ENCODE measurements at places on chromosomes 1 and 21.

DNA sequence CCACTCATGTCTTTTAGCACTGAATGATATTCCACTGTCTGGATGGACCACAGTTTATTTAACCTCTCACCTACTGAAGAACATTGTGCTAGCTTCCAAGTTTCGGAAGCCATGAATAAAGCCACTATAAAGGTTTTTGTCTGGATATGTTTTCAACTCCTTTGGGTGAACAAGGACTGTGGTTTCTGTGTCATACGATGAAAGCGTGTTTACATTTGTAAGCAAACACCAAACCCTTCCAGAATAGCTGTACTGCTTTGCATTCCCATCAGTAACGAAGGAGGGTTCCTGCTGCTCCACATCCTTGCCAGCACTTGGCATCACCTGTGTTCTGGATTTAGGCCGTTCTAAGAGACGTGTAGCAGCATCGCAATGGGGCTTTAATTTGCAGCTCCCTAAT, 10.7 kb upstream of the ARHGEF16 start:
- DNase-seq: no peak

- no peak for DNase-seq
These were observed 31.9 kb upstream of the NRDC start for GRCh38 chr1:51910221-51911000.

DNA sequence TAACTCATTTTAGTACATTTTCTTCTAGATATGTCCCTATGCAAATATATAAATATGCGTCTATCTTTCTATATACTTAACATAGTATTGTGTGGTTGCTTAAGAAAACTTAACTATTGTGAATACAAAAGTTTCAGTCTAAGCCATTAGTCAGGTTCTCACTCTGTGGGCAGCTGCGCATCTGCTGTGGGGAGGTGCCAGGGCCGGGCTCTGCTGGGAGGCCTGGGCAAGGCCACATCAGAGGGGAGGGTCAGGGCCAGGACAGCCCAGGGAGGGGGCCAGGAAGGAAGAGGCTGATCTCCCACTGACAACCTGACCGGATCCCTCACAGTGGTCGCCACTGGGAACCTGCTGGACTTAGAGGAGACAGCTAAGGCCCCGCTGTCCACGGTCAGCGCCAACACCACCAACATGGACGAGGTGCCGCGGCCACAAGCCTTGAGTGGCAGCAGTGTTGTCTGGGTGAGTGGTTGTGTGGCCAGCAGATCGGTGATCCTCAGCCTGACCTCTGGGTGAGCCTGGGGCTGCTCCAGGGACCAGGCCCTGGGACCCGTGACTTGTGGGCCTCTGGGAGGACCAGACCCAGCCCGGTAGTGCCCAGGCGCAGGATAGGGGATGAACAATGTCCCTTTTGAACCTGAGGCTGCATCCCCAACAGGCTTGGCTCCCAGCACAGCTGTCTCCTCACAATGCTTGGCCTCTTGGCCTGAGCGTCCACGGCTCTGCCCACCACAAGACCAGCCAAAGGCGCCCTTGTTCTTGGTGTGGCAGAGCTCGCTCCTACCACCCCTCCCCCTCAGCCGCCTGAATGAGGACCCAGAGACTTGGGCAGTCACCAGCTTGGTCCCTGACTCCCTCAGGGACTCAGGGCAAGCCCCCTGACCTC, 20.2 kb downstream of the LDLRAP1 start:
- DNase-seq: no peak

GRCh38 chr1:238606896-238607295, 716.2 kb upstream of the ZP4 start:
- no peak for DNase-seq

GRCh38 chr1:193355178-193355577, 168.8 kb upstream of the B3GALT2 start:
- DNase-seq: no peak

GRCh38 chr1:67771749-67772148, 61.5 kb downstream of the GNG12 start:
- peak; percentile 49 for DNase-seq

DNA sequence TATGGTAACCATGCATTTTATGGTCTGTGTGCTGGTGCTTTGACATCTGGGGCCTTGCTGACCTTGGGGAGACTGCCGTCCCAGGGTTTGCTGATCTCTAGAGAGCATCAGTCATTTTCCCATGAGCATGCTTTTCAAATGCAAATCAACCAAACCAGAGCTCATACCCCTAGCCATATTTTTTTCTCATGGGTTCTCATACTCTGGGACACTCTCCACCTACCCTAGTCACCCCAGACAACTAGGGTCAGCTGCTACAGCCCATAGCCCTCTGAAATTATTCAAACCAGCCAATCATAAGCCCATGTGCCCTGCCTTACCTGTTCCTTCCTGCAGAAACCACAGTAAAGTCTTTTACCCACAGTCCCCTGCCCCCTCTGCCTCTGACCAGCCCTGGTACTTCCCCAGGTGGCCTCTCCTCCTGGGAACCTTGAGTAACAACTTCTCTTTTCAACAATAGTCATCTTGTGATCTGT, 132.0 kb downstream of the MAP3K21 start:
- no peak for DNase-seq

GRCh38 chr1:206708882-206709281, 24.2 kb downstream of the MAPKAPK2 start:
- no peak for DNase-seq

DNA sequence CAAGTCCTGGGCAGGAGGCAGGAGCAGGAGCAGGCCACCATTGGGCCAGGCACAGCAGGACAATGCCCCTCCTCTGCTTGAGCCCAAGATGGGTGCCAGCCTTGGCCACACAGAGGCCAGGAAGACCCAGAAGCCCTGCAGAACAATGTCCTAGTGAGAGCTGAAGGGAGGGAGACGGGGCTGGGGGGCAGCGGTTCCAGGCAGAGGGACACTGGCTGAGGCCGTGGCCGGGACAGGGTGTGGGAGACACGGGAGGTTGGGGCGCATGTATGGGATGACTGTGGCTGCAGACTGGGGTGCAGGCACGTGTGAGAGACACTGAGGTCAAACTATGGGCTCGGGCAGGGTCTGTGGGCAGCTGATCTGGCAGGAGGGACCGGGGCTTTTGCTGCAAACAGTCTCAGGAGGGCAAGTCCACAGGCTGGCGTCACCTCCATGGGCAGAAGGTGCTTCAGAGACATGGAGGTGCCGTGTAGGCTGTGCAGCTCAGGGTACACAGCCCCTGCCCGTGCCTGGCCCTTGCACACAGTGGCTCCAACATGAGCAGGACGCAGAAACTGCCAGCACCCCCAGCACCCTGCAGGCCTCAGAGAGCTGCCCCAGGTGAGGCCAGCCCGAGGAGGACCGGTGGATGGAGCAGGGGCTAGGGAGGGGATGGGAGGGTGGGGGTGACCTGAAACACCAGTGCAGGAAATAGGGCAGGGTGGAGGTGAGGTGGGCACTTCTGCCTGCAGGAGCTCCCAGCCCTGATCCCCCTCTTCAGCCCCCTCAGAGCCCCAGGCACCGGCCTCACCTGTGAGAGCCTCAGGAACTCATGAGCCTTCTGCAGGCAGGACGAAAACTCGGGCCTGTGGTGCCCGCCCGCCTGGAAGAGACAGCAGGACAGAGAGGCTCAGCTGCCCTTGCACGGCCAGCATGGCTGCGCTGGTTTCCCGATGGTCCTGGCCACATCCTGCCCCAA, 19.5 kb downstream of the LSS start:
- DNase-seq: no peak

- DNase-seq: no peak
These were observed 81.9 kb upstream of the HAO2 start for GRCh38 chr1:119286587-119287181.

GRCh38 chr1:183891158-183891856, 86.4 kb downstream of the RGL1 start:
- no peak for DNase-seq

- DNase-seq: no peak
These were observed 124.1 kb downstream of the DPYD start for GRCh38 chr1:97796711-97797110.

DNA sequence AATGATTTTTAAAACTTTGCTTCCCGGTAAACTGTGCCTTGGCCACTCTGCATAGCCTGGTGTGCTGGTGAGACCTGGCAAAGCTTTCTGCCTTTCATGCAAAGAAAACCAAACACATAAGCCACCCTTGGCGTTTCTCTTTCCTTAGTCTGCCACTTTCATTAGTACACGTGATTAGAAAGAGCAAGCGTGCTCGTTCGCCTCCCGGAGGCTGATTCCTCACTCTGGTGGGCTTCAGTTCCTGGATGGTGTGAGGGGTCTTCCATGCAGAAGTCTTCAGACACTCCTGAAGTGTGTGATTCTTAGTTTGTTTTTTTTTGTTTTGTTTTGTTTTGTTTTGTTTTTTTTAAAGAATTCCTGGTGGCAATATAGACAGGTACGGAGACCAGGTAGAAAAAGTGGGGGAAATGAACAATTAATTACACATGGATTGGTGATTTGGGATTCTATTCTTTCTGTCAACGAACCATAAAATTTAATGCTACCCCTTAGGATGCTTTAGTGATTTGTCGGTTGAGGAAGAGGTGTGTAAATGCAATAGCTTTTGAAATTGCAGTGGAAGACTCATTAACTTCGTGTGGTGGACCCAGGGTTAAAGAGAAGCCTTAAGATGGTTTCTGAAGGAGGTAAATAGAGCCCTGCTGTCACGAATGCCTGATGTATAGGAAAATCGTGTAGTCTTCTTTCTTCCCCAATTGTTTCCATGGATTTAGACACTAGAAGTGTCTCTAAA, 2.1 kb downstream of the GALNT2 start:
- DNase-seq: no peak

DNA sequence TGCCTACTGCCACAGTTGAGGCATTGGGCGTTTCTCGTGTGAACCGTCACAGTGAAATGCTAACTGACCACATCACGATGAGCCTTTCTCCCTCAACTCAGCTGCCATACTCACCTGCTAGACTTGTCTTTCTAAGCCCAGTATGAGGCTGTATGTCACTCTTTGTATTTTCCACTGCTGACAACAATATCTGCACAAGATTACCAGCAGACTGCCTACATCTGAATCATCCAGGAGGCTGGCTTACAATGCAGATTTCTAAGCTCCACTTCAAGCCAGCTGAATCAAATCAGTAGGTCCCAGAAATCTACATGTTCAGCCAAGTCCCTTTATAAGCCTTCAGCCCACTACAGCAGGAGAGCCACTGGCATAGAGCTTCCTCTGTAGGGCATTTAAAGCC, 355.0 kb upstream of the DUSP10 start:
- DNase-seq: no peak

DNA sequence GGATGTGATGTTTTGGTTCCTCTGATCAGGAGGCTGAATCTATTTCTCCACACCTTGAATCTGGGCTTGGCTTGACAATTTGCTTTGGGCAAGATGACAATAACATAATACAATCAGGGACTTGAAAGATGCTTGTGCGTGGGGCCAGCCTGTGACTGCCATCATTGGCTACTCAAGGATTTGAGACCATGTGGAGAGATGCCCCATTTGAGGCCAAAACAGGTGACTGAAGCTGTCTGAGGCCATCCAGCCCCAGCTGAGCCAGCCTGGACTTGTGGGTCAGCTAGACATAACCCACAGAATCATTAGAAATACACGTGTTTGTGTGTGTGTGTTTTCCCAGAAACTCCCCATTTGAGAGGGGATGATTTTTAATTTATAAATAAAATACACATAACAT, 421.5 kb downstream of the PTPRU start:
- DNase-seq: no peak

- no peak for DNase-seq
These were observed 34.5 kb downstream of the AGPAT3 start for GRCh38 chr21:43899307-43900077.

- DNase-seq: no peak
These were observed 11.9 kb downstream of the THEMIS2 start for GRCh38 chr1:27884006-27884954.

- no peak for DNase-seq
These were observed 790.5 kb upstream of the TPTE start for GRCh38 chr21:9730866-9731265.

- DNase-seq: no peak
These were observed 178.5 kb upstream of the LMO4 start for GRCh38 chr1:87150143-87150542.

DNA sequence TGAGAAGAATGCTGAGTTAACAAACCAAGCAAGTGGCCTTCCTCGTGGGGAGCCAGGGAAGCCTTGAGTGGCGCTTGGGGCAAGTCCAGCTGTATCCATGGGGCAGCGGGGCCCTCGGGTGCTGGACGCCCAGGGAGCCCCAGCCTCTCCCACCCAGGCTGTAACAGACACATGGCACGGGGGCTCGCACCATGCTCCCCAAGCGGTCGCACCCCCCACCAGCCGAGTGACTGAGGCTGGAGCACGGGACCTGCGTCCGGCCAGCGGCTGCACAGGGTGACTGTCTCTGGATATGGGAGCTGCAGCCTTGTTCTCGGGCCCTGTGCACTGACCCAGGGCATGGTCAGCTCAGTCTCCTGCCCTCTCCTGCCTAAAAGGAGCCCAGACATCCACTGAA, 53.9 kb upstream of the ACTRT2 start:
- DNase-seq: no peak

DNA sequence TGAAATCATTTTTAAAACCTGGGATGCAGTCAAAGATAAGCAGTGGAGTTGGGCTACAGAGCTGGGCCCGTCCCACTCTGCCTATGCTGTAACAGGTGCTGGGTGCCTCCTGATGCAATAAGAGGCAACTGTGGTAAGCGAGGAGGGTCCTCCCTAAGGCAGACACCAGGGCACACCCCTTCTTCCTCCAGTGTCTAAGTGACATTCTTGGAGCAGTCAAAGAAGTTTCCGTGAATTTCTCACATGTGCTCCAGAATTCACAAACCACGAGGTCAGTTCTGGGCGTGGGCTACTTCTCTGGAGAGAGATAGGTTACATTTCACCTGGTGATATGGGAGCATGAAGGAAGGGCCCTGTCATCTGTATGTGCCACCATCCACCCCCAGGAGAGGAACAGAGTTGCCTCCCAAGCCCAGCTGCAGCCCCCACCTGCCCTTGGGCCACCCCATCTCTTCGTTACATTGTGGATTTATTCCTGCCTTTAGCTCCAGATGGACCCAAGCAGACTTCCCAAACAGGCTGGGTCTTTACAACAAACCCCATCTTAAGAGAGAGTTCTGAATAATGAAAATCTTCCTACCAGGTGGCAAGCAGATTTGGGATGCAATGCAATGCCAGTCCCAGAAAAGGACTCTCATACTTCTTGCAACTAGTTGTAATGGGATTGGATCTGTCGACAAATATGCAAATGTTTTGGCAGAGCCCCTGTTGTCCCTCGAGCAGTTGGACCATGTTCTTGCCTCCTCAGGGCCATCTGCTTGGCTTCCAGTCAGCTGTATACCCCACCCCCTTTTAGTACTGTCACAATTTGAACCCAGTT, 82.5 kb upstream of the CNTN2 start:
- DNase-seq: no peak
